ENCODE measurements at places on chromosomes 13 and 19.

GRCh38 chr19:41309180-41310032 lies 566 bp upstream of the CCDC97 start:
- DNase-seq = no peak

GRCh38 chr13:51364404-51365008 lies 25.0 kb downstream of the SERPINE3 start:
- DNase-seq = no peak

- DNase-seq = no peak
These were observed 16.6 kb downstream of the TMED1 start for GRCh38 chr19:10819124-10820060.

- DNase-seq = no peak
These were observed 7.0 kb upstream of the NPAS1 start for GRCh38 chr19:47012617-47013016.

DNA sequence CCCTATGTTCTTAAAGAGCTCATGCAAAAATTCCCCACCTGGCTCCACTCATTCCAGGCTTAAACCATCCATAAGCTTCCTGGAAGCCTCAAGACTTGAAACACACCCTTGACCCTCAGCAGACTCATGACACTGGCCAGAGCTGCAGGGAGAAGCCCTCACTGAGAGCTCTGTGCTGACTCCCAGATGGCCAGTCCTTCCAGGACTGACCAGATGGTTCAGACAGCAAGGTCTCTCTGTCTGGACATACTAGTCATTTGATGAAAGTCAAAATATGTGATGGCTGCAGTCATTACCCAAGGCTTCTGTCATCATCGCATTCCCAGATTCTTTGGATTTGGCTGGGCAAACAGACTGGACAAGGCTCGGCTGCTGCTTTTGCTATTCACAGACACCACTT lies 397.4 kb downstream of the FOXO1 start:
- no peak for DNase-seq

DNA sequence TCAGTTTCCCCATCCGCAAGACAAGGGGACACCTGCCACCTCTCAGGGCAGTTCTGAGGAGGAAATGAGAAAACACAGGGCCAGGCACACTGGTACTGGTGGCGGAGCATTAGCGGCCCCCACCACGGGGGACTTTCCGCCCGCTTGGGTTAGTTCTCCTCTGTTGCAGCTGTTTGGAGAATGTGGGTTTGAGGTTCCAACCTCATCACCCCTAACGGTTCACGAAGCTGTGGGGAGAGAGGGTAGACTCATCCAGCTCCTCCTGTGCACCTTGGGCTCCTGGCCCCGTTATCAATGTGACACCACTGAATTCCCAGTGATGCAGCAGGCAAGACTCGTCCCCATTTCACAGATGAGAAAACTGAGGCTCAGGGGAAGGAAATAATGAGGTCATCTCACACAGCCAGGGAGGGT lies 10.3 kb downstream of the PTPRS start:
- DNase-seq = no peak

DNA sequence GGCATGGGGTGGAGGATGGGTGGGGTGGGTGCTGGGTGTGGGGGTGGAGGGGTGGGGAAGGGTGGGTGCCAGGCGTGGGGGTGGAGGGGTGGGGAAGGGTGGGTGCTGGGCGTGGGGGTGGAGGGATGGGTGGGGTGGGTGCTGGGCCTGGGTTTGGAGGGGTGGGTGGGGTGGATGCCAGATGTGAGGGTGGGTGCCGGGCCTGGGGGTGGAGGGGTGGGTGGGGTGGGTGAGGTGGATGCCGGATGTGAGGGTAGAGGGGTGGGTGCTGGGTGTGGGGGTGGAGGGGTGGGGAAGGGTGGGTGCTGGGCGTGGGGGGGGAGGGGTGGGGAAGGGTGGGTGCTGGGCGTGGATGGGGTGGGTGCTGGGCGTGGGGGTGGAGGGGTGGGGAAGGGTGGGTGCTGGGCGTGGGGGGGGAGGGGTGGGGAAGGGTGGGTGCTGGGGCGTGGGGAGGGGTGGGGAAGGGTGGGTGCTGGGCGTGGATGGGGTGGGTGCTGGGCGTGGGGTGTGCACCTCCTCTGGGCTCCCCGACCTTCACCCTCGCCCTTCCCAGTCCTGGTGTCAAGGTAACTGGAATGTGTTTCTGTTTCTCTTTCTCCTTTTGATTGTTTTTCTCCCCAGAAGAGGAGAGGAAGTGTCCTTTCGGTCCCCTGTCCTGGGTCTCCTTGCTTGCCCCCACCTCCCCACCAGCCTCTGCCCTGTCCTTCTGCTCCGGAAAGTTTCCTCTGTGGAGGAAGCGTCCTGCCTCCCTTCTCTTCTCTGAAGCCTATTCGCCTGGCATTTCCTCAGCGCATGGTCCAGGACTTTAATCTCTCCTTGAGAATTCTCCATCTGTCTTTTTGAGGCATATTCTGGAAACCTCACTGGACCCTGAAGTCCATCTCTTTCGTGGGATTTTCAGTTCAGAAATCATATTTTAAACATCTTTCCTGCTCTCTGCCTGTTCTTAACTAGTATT lies 22.9 kb upstream of the CFAP97D2 start:
- DNase-seq = no peak

GRCh38 chr19:54518844-54519243 lies 16.2 kb downstream of the LAIR2 start:
- DNase-seq = peak; percentile 92

DNA sequence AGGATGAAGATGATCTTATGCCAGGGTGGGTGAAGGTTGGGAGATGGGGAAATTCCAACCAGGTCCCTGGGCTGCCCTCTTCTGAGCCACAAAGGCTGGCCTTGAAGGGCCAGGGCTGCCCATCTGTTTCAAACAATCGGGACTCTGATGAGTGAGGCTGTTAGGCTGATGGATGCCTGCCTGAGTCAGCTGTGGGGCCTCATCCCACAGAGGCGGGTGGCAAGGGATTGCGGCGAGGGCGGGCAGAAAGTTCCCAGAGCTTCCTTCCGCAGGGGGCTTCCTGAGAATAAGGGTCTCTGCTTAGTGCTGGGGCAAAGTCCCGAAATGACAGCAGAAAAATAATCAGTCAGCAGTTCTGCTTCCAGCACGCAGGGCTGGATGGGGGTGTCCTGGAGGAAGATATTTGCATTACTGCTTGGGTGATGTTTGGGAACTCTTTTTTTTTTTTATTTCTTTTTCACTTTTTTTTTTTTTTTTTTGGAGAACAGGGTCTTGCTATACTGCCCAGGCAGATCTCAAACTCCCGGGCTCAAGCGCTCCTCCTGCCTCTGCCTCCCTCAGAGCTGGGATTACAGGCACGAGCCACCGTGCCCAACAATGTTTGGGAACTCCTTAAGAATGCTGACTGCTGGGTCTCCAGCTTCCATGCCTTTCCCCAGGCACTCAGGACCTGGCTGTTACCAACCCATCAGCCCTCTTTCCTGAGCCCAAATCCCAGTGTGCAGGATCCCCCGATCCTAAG lies 14.1 kb downstream of the SH3GL1 start:
- DNase-seq = no peak

GRCh38 chr13:68160466-68160865 lies 930.3 kb upstream of the PCDH9 start:
- DNase-seq = no peak

GRCh38 chr19:55693336-55693974 lies 18.4 kb downstream of the EPN1 start:
- no peak for DNase-seq

DNA sequence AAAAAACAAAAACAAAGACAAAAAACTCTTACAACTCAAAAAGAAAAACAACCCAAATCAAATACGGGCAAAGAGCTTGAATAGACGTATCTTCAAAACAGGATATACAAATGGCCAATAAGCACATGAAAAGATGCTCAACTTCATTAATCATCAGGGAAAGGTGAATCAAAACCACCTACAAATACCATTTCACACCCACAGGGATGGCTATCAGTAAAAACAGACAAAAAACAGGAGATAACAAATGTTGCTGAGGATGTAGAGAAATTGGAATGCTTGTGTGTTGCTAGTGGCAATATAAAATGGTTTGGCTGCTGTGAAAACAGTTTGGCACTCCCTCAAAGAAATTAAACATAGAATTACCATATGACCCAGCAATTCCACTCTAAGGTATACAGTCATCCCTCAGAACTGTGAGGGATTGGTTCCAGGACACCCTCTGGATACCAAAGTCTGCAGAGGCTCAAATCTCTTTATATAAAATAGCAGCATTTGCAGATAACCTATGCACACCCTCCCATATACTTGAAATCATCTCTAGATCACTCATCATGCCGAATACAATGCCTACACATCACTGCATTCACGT lies 29.7 kb downstream of the MLLT1 start:
- DNase-seq = no peak

Measured in DMS153 (cell line).